Head of caudate nucleus (tissue), 42 donors: ENCODE measurements at places on chromosomes 11 and 22.

GRCh38 chr11:118081241-118081958 is 4.5 kb downstream of the TMPRSS4 start:
- no peak for DNase-seq

GRCh38 chr22:43227239-43227630 is 40.3 kb upstream of the TTLL12 start:
- no peak for DNase-seq

GRCh38 chr11:100525635-100526034 is 161.5 kb upstream of the ARHGAP42 start:
- DNase-seq = no peak

- DNase-seq = no peak
Measured at GRCh38 chr11:132123854-132124835, 753.7 kb downstream of the NTM start.

GRCh38 chr22:37148031-37148651 is 1.6 kb downstream of the IL2RB start:
- DNase-seq = no peak

DNA sequence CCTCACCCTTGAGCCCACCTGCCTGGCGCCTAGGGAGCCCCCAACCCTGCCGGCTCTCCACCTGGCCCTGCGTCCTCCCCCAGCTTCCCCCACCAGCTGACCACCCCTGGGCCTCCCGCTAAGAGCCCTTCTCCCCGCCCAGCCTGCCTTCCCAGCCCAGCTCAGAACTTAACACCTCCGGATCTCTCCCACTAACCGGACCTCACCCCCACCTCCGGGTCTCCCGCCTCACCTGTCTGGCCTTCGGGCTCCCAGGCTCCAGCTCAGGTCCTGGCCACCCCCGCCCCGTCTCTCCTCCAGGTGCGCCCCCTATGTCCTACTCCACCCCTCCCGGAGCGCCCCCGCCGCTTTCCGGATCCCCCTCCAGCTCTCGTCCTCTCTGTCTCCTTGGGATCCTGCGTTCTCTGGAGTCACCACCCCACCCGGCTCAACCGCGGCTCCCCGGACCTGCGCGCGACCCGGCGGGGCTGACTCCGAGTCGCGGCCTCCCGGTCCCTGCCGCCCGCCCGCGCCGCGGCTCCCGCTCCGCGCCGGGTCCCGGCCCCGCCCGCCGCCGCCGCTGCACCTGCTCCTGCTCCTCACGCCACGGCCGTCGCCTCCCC is at the start of gene KCNJ11:
Gene KCNJ11, minus strand, starts transcription at position 51 of the 602 bp plus-strand sequence. CDS start 568 bp downstream, outside the sequence.
- DNase-seq = peak; percentile 40

DNA sequence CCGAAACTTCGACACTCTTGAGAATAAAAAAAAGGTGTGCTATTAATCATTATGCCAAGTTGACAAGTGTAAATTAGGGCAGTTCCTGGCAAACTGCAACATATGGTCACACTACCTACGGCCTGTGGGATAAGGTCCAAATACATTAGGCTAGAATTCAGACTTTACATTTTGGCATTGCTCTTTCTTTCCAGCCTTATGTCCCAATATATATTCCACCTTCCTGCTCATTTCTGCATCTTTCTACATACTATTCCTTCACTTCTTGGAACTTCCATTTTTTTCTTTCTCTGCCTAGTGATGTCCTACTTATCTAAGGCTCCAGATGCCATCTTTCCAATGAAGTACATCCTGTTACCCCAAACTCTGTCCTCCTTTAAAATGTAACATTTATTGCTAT is 577.2 kb downstream of the LRRC4C start:
- DNase-seq = no peak

GRCh38 chr22:50544078-50544745 is 1.5 kb upstream of the KLHDC7B start:
- peak; percentile 74 for DNase-seq

- DNase-seq = no peak
Measured at GRCh38 chr22:35328472-35328885, 28.8 kb downstream of the TOM1 start.

- no peak for DNase-seq
Measured at GRCh38 chr11:97229936-97230335, 840.1 kb downstream of the JRKL start.

- DNase-seq = no peak
Measured at GRCh38 chr11:115206365-115207022, 297.7 kb downstream of the CADM1 start.

DNA sequence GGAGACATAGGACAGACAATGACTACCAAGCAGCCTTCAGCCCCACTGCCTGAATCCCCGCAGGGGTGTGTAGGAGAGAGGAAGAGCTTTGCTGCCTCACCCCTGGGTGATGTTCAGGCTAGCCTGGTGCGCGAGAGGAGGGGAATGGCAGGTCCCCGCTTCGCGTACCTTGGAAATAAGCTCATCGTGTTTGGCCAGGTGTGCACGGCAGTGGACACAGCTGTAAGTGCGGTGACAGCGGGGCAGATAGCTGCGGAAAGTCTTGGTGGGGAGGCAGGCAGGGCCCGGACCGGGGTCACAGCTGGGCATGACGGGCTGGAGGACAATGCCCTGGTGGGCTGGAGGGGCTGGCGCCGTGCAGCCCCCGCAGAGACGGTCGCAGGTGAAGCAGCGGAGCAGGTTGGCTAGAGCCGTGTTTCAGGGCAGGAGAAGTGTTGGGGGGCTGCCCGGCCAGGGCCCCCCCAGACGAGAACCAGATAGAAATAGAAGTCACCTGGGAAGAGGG is 2.9 kb downstream of the YPEL4 start:
- no peak for DNase-seq

DNA sequence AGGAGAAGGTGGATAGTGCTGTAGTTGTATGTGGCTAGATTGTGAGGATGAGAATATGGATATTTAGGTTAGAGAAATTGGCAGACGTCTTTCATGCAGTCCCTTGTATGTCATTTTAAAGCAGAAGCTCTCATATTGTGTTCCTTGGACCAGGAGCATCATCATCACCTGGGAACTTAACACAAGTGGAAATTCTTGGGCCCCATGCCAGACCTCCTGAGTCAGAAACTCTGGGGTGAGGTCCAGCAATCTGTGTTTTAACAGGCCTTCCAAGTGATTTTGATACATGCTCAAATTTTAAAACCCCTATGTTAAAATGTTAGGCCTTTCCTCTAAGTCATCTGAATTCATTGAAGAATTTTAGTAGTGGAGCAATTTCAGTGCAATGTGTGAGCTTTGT is 34.8 kb downstream of the JHY start:
- no peak for DNase-seq

GRCh38 chr11:75325713-75326438 is 25.6 kb downstream of the ARRB1 start:
- peak; percentile 75 for DNase-seq

DNA sequence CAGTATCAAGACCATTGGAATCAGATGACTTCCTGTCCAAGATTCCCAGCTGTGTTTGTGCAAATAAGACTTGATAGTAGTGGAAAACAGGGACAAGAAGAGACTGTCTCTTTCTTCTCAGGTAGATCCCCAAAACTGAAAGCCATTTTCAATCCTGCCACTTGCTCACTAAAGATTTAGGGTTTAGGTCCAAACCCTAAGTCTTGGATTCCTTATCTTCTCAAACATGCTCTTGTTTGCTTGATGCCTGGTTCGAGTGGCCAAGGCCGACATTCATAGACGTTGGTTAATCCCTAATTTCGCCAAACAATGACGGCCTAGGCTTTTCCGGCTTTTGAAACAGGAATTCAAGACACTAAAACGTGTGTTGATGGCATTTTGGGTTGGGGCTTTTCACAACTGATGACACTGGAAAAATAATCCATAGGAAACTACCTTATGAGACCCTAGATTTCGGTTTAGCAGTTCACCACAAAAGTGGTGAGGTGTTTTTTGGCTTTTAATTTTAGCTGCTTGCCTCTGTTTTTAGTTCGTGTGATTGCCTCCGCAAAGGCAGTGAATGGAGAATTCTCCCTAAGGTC is 1.0 kb upstream of the GTPBP1 start:
- DNase-seq = no peak

DNA sequence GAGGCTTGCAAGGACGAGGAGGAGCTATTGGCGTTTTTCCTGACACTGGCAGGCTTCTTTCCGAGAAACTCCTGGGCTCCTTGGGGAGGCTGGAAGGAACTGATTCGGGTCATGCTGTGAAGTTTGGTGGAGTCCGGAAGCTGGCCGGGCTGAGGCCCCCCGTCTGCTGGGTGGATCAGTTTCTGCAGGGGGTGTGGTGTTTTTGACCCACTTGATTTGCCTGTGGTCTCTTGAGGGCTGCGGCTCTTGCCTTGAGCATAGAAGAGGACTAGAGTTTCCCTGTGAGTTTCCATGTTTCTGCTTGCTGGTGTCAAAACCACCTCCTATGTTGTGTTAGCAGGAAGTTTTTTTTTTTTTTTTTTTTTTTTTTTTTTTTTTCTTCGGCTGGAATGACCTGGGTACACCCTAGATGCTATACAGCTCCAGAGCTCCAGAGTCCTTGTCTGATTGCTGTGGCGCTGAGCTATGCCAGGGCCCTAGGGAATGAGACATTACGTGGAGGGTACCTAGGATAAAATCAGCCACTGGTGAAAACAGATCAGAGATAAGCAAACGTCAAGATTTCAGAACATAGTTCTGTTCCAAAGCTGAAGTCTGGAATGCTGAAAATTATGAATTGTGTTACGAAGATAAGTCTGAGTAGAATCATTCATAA is 728 bp downstream of the TBC1D22A start:
- no peak for DNase-seq

DNA sequence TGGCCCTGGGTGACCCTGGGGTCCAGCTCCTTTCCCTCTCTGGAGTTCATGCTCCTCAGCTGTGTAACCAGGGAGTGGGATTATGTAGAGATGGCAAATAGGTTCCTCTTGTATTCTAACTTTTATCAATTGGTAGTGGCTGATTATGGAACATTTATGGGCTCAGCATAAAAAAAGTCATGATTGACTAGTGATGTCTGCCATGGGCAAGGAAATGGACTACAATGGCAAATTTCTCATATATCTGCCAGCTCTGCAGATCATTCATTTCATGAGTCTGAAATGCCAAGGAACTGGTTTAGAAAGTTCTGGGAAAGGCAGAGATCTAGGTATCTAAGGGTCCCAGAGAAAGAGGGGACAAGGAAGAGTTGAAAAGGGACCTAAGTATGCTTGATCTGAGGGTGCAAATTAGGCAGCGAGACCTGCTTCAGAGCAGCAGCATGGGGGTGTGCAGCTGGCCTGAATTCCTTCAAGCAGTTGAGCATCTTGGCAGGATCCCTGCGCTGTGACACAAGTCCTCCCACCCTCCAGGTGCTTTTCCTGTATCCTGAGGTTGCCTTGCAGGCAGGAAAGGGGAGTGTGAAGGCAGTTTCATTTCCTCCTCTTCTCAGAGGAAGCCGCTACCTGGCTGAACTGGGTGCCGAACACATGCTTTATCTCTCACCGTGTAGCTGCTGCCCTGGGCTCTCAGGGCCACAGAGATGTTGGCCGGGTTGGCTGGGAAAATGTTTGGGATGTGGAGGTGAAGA is 10.4 kb downstream of the SLC15A3 start:
- peak; percentile 65 for DNase-seq

DNA sequence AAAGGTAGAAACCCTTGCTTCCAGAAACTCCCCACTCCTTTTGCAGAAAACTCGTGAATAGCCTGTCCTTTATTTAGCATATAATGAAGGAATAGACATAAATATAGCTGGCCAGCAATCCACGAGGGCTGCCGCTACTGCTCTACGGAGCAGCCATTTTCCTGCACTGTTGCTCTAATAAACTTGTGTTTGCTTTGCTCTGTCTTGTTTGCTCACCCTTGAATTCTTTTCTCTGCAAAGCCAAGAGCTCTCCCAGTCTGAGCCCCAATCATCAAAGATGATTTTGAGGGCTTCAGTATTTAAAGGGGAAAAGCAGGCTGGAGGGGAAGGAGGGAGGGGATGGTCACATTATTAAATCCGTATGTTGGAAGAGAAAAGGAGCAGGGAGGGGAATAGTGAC is 16.6 kb upstream of the CHKA start:
- DNase-seq = no peak

- no peak for DNase-seq
Measured at GRCh38 chr11:27663326-27663725, 36.9 kb downstream of the BDNF start.

GRCh38 chr22:26450453-26451185 is 21.6 kb downstream of the ASPHD2 start:
- no peak for DNase-seq

GRCh38 chr11:47971501-47971900 is 8.9 kb upstream of the PTPRJ start:
- no peak for DNase-seq
